ENCODE measurements at places on chromosomes 3 and 15. TPM values are rescaled to one million over a fixed set of nuclear protein-coding genes. Genes with fewer than 3 reads are reported as not detected.

Gene RTF1
- polyA plus RNA-seq: 32.4 TPM

Gene ZNF662
- polyA plus RNA-seq: 0.44 TPM

Gene ITGA11
- 0.52 TPM for polyA plus RNA-seq

Gene CLRN1
- not detected for polyA plus RNA-seq

Gene THBS1
- polyA plus RNA-seq: 117 TPM

DNA sequence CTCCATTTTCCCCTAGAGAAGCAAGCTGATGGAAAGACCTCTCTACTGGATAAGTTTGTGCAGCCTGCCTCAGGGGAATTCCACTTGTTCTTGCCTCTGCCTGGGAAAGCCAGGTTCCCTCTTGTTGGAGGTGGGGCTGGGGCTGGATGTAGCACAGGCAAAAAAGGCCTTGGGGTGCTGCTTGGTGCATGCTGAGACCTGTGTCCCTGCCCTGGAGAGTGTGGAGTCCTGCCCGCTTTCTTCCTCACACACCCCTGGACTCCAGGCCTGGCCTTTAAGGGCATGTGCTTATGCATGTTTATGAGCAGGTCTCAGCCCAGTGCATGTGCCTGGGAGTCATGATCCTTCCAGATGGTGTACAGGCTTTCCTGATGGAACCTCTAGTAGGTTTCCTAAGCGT is 23.5 kb upstream of the JMJD7 start:
- DNase-seq: no peak

DNA sequence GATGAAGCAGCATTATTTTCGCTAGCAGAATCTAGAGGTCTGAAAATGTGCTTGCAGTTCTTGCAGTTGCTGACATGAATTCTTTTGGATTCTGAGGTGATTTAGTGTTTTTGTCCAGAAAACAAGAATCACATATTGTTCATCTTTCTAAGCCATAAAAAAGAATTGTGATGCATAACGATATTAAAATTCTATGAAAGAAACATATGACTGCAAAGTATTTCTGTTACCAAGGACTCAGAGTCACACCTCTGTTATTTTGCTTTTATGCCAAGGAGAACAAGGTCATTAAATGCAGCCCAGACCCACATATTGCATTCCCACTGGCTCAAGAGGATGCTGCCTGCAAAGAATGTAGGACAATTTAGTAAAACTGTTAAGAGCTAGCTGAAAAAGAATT is 299.8 kb upstream of the GPR149 start:
- DNase-seq: no peak

DNA sequence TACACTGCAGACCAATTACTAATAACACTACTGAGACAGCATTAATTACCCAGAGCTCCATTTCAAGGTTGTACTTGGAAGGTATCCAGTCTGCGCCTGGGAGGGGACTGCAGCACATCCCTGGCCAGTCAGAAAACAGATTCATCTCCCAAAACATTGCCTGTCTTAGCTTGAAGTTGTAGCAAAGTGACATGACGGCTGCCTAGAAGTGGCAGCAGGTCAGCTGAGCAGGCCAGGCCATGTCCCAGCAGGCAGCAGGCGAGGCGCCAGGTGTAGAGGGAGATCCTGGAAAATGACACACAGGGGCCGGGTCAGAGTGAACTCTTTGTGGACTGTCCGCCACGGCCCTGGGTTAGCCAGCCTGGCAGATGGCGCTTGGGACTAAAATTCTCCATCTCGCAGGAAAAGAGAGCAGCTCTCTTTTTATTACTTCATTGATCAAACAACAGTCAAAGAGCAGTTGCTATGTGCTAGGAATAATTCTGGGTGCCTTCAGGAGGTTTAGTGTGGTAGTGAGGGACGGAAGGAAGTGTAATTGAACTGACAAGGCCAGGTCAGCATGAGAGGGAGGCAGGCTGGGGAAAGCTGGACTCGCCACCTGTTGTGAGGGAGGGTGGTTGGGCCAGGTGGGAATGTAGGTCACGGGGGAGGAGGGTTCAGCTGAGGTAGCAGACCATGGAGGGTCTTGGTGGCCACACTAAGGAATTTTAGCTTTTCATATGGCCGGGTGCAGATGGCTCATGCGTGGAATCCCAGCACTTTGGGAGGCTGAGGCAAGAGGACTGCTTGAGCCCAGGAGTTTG is 1.3 kb upstream of the MAP6D1 start:
- no peak for DNase-seq

DNA sequence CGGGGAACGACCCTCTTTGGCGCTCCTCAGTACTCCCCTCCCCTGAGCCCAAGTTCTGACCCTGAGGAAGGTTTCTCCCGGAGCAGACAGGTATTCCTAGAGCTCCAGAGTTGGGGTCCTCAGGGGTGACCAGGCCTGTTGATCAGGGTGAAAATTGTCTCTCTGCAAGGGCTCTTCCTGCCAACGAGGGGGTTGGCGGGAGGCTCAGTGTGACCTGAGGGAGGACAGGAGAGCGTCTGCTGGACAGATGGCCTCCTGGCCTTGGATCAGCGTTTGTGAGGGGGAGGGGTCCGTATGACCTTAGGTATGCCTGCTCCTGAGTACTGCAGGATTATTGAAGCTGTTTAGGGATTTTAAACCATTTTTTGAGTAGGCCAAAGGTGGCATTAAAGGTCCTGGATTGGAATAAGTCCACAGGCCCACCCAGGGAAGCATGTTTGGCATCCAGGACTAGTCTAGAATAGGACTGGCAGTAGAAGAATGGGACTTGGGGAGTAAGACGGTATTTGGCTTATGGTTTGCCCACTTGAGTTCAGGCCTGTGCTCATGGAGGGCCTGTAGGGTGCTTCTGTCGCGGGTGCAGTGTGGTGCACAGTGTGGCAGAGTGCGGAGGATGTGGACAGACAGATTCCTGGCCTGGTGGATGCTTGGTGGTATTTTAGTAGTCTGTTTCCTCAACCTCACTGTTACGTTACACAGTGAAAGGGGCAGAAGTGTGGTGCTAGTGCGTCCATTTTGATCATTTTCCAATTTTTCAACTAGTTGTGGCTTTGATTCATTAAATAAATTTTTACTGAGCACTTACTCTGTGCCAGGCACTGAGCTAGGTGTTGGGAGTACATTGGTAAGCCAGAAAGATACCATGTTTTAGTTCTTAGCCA is 959 bp downstream of the ZNF592 start:
- DNase-seq: peak; percentile 78

DNA sequence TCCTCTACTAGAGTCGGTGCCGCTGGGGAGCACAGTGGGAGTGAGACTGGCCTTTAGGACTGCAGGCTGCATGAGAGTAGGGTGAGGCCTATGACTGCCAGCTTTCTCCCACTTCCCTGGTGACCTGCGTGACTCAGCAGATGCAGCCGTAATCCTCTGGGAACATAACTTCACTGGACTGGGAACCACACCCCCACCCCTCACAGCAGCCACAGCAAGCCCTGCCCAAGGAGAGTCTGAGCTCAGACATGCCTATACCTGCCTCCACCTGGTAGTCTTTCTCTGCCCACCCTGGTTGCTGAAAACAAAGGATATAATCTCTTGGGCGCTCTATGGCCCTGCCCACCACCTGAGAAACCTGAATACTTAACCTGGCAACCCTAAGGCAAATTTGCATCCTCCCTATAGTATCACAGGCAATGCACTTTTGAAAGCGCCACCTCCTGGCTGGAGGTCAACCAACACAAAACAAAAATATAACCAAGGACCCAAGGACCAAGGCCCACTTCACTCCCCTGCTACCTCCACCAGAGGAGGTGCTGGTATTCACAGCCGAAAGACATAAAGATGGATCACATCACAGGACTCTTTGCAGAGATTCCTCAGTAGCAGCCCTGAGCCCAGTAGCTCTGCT is 308.9 kb downstream of the CTNNB1 start:
- DNase-seq: no peak

DNA sequence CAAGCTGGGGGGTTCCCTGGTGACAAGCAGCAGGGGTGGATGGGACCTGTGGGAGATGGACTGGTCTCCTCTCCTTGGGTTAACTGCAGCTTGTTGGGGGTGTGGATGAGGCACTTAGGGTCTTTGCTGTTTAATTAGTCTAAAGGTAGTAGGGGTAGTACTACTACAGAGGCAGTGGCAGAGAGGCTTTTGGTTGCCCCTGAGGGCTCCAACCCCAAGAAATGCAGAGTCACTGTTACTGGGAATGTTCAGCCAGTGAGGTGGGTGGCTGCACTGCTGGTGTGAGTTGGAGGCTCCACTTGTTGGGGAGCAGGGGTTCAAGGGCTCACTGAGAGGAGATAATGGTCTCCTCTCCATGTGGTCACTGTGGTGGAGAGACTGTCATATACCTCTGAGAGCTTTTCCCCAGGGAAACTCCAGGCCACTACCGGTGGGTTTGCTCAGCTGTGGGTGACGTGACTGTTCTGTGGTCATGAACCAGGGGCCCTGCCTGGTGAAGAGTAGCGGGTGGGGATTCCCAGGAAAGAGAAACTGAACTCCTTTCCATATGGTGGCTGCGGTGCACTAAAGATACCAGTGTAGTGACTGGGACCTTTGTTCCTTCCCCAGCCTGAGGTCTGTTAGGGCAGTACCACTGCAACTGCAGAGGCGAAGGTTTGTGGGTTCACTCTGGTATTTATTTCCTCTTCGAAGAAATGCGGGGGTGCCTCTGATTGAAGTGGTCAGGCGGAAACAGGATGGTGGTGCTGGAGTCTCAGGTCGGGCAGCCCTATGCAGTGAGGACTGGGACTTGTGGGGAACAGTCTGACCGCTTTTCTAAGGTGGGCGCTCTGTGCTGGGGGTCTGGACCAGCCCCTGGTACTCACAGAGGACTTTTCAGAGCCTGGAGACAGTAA is 68.9 kb upstream of the TNFSF10 start:
- no peak for DNase-seq

DNA sequence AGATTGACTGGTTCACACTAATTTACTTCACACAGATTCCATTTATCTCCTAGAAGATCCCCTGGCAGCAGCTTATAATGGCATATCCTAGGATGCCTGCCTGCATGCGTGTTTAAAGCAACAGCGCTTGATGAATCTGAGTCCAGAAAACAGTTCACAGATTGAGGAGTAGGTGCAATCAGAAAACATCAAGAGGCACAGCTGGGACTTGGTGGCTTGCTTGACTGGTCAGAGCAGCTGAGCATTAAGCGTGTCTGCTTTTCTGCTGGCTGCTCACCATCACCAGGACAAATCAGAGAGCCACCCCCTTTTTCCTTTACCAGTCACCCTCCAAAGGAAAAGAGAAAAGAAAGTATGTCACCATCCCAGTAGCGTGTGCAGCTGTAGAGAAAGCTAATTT is 223.6 kb downstream of the WDR72 start:
- no peak for DNase-seq

GRCh38 chr3:18111796-18112232 is 313.3 kb downstream of the SATB1 start:
- peak; percentile 52 for DNase-seq

- DNase-seq: peak; percentile 22
Observed at GRCh38 chr3:11386465-11387113, 114.4 kb downstream of the ATG7 start.

DNA sequence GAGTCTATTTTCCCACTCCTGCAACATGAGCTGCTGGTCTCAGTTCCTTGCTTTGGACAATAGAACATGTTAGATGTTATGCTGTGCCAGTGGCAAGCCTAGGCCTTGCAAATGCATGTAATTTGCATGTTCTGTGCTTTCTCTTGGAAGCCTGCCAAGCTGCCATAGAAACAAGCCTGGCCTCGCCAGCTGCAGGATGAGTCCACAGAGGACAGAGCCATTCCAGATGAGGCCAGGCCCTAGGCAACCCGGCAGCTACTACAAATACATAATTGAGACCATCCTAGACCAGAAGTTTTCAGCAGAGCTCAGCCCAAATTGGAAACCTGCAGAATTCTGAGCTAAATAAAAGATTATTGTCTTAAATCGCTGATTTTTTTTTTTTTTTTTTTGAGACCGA is 39.6 kb downstream of the TRIM69 start:
- peak; percentile 71 for DNase-seq

DNA sequence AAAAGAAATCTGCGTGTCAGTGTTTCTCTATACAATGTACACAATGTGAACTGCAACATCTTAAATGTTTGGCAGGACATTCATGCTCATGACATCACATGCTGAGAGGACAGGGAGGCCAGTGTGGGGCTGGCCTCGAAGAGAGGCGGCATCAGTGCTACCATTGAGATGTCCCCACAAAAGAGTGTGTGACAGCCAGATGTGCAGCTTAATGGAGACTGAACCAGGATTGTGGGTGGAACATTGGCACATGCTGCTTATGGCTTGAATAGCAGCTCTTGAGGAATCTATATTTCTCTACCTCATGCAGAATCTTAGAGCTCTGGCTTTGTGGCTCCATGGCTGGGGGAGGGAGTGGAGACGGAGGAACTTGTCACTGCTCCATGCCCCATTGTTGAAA is 18.5 kb downstream of the CLDN11 start:
- DNase-seq: no peak

DNA sequence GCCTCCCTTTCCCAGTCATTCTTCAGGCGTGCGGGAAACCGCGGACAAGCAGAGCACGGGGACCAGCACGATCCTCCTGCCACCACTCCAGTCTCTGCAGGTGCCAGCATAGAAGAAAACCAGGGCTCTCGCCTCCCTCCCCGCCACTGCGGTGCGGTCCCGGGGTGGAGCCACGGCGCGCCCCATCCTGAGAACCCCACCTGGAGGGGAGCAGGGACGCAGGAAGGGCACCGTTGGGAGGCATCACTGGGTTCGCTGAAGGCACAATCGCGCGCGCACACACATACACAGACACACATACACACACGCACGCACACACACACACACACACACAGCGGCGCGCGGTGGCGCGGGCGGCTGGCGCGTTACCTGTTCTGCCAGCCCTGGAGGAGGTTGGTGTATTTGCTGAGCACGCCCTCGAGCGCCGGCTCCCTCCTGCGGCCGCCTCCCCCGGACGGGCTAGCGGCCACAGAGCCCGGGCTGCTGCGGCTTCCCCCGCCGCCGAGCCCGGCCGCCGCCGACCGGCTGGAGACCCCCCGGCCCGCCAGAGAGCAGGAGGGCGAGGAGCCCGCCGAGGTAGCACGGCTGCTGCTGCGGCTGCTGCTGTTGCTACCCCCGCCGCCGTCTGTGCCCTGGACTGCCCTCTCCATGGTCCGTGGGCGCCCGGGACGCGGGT is 394 bp downstream of the OSBPL10 start:
- peak; percentile 83 for DNase-seq

DNA sequence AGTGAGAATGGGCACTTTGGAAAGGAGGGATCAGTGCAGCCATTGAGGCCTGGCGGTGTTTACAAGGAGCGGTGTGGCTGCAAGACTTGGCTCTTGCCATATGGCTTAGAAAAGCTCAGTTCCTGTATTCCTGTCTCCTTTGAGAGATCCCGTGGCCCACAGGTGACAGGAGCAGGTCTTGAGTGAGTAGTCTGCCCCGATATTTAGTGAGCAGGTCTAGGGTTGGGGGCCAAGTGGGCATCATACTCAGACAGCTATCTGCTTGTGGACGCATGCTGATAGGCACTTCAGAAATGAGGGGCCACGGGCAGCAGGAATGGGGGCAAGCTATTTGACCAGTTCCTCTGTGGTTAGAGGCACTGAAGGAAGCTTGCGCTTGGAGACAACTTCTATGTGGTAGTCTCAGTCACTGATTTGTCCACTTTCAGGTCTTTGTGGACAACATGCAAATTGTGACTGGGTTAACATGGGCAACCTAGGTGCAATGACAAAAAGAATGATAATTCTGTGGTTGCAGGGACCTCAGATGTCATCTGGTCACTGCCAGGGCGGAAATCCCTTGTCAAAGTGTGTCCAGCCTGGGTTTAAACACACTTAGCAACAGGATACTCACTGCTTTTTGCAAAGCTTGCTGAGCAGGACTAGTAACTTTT is 1.1 kb downstream of the TMED3 start:
- DNase-seq: peak; percentile 9

GRCh38 chr3:157115069-157116006 is 44.6 kb downstream of the CCNL1 start:
- no peak for DNase-seq

- peak; percentile 27 for DNase-seq
Observed at GRCh38 chr3:107206141-107206540, 171.1 kb upstream of the CCDC54 start.

All from SK-N-SH (cell line).